AG09309 (cell line): ENCODE measurements at places on chromosomes 13 and 19.
A peak's percentile ranks its signal among the peaks of the same experiment; 100 is the strongest.

DNA sequence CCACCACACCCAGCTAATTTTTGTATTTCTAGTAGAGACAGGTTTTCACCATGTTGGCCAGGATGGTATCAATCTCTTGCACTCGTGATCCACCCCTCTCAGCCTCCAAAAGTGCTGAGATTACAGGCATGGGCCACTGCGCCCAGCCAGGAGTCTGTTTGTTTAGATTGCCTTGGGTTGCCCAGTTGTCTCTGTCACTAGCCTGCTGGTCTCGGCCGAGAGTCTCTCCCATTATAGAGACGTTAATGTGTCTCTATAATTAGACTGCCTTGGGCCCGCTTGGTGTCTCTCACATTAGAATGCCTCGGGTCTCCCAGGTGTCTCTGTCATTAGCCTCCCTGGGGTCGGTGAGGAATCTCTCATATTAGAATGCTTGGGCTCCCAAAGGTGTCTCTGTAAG is 1533.6 kb downstream of the UQCRFS1 start:
- DNase-seq = no peak

GRCh38 chr19:1608359-1609102 is 3.3 kb upstream of the UQCR11 start:
- DNase-seq = no peak

DNA sequence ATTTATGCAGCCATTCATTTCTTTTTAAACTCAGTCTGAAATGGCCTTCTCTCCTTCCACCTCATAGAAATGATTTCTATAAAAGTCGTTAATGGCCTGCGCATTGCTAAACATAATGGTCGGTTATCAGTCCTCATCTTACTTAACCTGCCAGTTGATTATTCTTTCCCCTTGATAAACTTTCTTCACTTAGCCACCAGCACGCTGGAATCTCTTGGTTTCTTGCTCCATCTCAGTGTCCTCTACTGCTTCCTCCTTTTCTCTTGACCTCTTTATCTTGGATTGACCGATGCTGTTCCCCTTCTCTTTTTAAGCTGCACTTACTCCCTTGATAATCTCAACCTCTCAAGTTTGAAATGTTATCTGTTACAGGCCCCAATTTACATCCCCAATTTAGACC is 12.2 kb upstream of the CLC start:
- no peak for DNase-seq

DNA sequence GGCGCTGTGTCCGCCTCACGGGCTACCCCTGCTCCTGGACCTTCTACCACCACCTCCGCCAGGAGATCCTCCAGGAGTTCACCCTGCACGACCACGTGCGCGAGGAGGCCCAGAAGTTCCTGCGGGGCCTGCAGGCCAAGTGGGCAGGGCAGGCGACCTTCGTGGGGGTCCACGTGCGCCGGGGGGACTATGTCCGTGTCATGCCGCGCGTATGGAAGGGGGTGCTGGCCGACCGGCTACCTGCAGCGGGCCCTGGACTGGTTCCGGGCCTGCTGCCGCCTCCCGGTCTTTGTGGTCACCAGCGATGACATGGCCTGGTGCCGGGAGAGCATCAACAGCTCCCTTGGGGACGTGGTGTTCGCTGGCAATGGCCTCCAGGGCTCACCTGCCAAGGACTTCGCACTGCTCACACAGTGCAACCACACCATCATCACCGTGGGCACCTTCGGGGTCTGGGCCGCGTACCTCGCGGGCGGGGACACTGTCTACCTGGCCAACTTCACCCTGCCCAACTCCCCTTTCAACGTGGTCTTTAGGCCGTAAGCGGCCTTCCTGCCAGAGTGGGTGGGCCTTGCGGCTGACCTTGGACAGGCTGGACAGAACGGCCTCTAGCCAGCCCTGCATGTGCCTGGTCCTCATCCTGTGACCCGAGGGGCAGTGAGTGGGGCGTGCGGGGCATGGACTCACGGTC is 7.8 kb upstream of the NTN5 start:
- no peak for DNase-seq

DNA sequence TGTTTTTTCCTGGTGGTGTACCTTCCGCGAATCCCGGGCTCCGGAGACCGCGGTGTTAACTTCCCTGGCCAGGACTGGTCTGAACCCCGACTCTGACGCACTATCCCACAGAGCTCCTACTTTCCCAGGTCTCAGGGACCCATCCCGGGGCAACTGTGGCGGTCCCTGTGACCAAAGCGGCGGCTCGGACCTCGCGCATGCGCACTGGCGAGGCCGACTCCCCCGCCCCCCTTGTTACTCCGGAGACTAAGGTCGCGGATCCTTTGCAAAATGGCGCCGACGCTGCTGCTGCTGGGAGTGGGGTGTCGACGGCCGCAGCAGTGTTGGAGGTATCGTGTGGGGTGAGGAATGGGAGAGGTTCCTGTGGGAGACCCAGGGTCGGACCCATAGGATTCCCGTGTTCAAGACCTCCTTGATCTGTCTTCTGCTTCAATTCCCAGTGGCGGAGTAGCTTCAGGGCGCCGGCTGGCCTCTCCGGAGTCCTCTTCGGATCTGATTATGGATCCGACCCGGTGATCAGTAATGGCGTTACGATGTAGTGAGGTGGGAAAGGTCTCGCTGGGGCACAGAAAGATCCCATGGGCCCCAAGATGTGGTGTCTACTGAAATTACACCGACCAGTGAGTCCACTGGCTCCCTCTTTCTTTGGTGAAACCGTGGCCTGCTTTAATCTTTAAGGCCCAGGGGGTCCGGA is 66.6 kb upstream of the ZNF527 start:
- no peak for DNase-seq

GRCh38 chr13:30107521-30108136 is 199.7 kb downstream of the KATNAL1 start:
- DNase-seq = no peak

- no peak for DNase-seq
Measured at GRCh38 chr13:111917086-111917485, 149.9 kb upstream of the SOX1 start.

DNA sequence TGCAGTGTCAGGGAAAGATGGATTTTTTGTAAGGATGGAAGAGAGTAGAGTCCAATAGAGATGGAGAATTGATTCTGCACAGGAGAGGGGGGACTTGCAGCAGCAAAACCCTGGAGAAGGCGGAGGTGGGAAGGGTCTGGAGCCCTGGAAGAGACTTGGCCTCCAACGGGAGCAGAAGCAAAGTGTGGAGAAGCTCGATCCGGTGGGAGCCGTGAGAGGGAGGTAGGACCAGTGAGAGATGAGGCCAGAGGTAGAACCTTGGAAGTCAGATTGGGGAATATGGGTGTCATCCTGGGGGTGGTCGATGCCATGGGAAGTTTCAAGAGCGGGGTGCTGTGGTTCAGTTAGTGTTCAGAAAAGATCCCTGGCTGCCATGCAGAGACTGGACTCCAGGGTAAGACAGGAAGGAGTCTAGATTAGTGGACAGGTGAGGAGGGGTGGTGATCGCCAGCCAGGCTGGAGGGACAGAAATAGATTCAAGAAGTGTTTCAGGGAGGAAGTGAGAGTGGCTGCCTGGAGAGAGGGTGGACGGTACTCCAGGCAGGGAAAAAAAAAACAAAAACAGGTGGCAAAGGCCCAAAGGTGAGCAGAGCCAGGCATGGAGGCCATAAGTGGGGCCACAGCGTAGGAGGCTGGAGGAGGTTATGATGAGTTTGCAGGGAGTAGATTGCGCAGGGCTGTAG is 2.6 kb downstream of the PPP5C start:
- no peak for DNase-seq

DNA sequence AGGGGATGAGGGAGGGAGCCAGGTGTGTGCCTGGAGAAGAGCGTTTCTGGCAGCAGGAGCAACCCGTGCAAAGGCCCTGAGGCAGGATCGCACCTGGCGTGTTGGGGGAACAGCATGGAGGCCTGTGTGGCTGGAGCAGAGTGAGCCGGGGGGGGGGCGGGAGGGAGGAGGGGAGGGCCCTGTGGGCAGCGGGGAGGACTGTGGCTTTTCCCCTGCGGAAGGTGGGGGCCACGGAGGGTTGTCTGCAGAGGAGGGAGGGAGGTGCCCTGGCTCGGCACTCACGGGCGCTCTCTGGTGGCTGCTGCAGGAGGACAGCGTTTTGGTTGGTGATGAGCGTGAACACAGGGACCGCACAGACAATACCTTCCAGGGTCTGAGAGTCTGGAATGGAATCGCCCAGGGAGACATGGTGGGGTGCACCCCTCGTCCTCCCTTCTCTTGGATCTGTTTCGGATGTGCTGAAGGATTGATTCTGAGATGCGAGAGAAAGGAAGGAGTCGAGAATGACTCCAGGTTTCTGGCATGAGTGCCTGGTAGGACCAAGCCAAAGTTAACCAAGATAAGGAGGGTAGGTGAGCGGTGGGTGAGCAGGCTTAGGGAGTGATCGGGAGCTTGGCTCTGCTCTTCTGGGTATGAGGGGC is 6.5 kb downstream of the RAB11B start:
- DNase-seq = no peak

DNA sequence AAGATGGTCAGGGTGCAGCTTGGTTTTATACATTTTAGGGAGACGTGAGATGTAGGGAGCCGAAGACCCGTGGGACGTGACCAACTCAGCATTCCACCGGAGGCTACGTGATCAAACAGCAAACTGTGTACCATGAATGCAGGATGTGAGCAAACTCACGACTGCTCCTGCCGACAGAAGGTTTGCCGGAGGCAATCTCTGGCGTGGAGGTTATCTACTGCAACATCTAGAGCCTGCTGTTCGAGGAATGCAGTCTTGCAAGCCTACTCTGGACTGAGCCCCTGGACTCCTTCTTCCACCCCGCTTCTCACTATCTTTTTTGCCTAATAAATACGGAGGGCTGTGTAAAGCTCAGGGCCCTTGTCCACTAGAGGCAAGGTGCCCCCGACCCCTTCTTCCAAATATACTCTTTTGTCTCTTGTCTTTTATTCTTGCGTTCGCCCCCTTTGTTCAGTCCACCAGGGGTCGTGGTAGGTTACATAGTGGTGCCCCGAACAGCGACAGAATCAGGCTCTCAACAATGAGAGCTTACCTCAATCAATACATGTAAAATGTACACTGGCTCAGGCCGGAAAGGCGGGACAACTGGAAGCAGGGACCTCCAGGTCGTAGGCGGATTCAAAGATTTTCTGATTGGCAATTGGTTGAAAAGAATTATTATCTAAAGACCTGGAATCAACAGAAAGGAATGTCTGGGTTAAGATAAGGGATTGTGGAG is 8.9 kb upstream of the OR1I1 start:
- DNase-seq = no peak

- no peak for DNase-seq
Measured at GRCh38 chr19:28242317-28242927, 970.5 kb downstream of the UQCRFS1 start.

DNA sequence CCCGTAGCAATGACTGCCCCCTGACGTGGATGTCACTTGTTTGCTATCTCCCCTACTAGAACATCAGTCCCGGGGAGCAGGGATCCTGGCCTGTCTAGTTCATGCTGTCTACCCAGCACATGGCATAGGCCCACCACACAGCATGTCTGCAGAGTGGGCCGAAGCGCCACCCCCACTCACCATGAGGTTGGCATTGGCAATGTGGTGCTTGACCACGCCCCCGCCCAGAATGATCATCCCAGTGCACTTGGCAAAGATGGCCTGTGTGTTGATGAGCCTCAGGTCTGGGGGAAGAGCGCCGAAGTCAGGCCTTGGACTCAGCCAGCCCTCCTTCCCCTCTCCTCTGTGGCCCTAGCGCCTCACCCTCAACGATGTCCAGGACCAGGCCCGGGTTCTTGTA is 4.8 kb downstream of the DHPS start:
- DNase-seq = no peak

DNA sequence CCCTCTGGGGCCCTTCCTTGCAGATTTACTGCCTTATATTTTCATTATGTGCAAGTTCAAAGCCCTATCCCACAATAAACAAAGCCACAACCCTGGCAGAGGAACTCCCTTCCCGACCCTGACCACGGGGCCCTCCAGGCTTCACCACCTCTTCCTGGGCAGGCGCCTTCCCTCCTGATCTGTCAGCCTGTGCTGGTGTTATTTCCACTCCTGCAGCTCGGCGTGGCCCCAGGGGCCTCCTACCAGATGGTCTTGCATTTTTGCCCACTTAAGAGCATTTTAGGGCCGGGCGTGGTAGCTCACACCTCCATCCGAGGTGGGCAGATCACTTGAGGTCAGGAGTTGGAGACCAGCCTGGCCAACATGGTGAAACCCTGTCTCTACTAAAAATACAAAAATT is 22.8 kb downstream of the SLC15A1 start:
- no peak for DNase-seq

DNA sequence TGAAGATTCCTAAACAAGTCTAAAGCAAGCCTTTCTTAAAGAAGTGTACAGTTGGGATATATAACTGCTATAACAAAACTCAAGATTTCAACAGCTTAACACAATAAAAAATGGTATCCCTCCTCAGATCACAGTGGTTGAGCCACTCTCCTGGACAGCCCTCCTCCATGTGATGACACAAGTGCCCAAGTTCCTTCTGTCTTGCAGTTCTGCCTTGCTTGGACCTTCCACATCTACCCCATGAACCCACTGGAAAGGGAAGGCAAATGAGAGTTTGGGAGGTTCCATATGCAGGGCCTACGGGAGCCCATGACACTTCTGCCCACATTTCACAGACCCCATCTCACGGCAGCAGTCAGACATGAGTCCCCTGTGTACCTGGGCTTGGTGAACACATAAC is 659.2 kb downstream of the UQCRFS1 start:
- no peak for DNase-seq

GRCh38 chr13:95791084-95791722 is 114.3 kb downstream of the DNAJC3 start:
- no peak for DNase-seq

DNA sequence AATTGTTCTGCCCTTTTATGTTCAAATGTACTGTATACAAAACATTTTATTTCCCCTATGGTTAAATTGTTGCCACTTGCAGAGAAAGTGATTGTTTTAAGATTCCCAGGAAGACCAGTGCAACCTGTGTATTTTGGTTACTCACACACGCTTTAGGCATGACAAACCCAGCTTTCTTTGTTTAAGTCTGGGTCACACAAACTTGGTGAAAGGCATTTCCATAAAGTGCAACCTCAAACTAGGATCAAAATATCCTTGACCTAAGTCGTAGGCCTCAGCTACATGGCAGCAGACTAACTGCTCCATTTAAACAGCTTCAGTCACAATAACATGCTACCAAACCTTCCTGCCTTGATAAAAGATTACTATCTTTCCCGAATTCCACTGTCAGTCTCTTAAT is 639.0 kb upstream of the PRR20A start:
- no peak for DNase-seq

DNA sequence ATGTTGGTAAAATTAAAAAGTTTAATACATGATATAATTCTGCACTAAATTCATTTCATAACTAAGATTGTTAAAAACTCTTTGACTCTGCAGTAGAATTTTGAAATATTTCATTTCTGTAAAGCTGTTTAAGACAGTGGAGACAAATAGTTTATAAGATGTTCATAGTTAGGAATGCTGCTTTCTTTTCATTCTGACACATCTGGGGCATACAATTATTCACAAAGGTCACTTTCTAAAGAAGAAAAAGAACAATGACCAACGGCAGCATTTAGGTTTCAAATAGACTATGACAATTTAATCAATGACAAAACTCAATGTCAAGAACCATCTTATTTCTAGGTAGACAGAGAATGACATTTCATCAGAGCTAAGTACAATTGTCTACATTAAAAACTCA is 1422.1 kb downstream of the PCDH9 start:
- DNase-seq = peak; percentile 13

- DNase-seq = peak; percentile 14
Measured at GRCh38 chr19:50242581-50242980, 39.2 kb downstream of the MYH14 start.

- DNase-seq = no peak
Measured at GRCh38 chr19:37988758-37989635, 82.0 kb downstream of the SIPA1L3 start.
